CD4-positive, alpha-beta T cell treated with Interleukin-1 beta for 1 hour (primary cell): ENCODE measurements at places on chromosomes 16 and 17.

DNA sequence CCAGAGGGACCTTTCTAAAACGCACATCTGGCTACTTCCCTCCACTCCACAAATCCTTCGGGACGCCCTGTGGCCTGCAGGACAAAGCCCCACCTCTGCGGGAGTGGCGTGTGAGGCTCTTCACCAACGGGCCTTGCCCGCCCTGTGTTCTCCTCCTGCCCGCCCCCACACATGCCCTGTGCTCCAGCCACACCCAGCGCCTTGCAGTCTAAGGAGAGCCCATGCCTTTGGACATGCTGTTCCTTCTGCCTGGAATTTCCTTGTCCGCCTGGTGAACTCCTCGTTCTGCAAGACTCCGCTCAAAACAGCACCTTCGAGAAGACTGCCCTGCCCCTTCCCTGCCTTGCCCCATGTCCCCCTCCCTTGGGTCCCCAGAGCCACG, 7.4 kb downstream of the ELOB start:
- no peak for DNase-seq

DNA sequence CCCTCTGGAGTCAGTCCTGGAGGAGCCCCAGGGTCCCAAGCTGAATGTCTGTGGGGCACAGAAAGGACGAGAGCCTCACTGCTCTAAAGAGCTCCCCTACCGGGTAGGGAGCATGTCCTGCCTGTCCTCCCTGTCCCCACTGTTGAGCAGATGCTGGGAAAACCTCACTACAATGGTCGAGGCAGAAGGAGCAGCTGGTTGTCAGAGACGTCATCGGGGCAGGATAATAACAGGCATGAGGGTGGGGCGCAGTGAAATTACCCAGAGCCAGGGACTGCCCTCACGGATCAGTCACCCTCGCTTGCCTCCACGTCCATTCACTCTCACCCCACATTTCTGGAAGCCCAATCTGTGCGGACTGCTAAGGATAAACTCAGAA, 538 bp downstream of the TM4SF5 start:
- no peak for DNase-seq

GRCh38 chr16:89331371-89332109, 114.0 kb downstream of the ZNF778 start:
- peak; percentile 47 for DNase-seq

DNA sequence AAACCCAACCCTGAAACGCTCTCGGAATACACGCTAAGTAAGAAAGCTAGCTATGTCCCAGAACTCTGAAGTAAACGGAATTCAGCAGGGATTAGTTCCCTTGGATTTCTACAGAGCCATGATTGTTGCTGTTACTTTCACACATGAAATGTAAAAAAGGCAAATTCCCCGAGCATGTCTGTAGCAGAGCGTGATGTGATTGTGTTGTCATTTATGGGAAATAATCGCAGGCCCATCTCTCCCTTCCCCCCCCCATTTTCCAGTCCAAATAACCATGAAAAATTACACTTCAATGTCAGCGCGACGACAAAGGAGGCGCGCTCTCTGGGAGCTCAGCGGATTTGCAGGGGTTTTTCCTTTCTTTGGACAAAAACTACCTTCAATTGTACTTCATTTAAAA, 209.0 kb downstream of the ZFHX3 start:
- DNase-seq, result no peak

GRCh38 chr16:87107201-87107600, 210.0 kb downstream of the C16orf95 start:
- no peak for DNase-seq

- DNase-seq, result no peak
Observed at GRCh38 chr16:64916051-64916450, 205.8 kb downstream of the CDH11 start.

GRCh38 chr16:88382491-88383400, at the start of gene ZNF469:
Gene ZNF469, plus strand, starts transcription at chr16:88382959. Its CDS starts 44,512 bp downstream, at chr16:88427471.
- DNase-seq, result no peak

DNA sequence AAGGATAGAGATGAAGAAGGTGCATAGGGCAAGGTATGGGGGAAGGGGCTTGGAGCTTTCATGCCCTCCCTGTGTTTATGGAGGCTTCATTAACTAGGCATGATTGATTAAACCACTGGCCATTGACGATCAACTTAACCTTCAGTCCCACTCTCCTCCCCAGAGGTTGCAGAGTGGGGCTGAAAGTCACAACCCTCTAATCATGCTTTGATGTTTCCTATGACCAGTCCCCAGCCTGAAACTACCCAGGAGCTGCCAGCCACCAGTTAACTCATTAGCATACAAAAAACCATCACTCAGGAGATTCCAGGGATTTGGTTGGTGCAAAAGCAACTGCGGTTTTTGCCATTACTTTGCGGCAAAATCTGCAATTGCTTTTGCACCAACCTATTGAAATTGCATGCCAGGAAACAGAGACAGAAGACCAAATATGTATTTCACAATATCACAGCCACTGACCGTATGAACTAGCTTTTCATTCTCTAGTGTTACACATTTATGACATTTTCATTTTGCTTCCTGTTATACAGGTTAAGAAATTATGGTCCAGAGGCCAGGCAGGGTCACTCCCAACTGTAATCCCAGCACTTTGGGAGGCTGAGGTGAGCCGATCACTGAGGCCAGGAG, 5.4 kb downstream of the GFOD2 start:
- no peak for DNase-seq

GRCh38 chr16:51845586-51846305, 694.7 kb upstream of the SALL1 start:
- DNase-seq, result no peak

DNA sequence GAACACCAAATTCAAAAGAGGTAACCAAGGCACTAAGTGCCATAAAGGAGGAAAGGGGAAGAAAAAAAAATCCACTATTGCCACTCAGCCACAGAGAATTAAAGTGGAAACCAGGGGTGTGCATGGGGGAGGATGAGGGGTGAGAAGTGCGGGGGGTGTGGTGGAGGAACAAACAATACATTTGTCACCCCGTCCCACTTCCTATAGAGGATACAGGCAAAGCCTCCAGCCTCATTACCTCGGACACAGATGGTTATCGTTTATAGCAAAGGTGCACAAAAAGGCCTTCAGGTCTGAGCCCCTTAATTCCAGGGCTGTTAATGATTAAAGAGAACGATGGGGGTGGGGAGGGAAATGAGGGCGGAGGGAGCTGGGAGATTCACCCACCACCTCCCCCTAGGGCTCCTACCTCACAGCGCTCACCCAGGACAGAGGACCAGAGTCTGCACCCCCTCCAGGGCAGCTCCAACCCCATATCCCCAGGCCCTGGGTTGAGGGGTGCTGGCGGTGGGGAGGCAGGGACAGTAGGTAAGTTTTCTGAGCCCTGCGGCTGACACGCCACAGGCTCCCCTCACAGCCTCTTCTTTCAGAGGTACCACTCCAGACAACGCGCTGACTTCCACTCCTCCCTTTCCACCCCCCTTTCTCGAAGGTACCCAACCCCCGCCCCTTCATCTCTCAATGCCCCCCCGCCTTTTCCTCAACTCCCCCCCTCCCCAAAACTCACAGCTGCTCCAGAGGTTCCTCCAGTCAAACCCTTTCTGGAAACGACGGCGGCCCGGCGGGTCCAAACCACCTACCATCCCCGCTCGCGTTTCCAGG, 470 bp downstream of the DCUN1D3 start:
- peak; percentile 26 for DNase-seq

- peak; percentile 67 for DNase-seq
Observed at GRCh38 chr17:10117581-10118001, 80.8 kb downstream of the GAS7 start.

DNA sequence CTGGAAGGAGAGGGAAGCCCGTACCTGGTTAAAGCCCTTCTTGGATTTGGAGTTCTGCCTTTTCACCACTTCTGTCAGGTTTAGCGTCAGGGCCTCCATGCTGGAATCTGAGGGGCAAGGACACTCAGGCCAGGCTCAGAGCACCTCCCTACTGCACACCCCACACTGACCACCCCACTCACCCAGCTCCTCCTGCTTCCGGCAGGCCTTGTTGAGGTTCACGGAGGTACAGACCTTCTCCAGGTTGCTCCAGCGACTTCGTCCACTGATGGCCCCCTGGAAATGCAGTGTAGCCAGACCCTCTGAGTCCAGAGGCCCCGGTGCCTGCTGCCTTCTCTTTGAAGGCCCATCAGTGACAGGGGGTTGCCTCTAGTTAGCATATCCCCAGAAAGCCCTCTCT, 14.1 kb upstream of the PIK3R6 start:
- DNase-seq, result no peak

DNA sequence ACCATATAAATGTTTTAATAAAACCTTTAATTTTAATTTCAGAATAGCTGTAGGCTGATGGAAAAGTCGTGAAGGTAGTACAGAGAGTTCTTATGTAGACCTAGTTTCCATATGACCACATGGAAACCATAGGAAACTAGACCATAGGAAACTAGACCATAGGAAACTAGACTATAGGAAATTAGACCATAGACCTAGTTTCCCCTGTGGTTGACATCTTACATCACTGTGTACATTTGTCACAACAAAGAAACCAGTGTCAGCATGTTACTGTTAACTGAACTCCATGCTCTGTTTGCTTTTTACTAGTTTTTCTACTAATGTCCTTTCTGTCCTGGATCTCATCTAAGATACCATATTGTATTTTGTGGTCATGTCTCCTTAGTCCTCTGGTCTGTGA, 14.6 kb downstream of the NUDT7 start:
- no peak for DNase-seq

- no peak for DNase-seq
Observed at GRCh38 chr17:9236286-9237052, 215.2 kb downstream of the NTN1 start.

- DNase-seq, result no peak
Observed at GRCh38 chr17:41464682-41465081, 2.5 kb downstream of the KRT32 start.

DNA sequence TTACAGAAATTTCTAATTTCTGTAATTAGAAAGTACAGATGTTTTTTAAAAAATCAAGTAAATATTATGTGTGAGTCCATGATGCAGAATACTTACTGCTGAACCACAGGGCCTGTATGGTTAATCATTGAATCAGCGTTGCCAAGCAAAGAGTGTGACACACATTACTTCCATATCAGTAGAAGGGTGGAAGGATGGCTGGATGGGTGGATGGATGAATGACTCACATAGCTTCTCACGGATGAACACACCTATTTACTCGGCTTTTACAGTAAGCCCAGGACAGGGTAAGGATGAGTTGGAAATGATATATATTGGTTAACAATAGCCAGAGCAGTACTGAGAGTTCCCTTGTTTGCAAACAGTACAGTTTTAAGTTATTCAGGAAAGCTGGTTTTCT, 495.9 kb upstream of the RBFOX1 start:
- no peak for DNase-seq

DNA sequence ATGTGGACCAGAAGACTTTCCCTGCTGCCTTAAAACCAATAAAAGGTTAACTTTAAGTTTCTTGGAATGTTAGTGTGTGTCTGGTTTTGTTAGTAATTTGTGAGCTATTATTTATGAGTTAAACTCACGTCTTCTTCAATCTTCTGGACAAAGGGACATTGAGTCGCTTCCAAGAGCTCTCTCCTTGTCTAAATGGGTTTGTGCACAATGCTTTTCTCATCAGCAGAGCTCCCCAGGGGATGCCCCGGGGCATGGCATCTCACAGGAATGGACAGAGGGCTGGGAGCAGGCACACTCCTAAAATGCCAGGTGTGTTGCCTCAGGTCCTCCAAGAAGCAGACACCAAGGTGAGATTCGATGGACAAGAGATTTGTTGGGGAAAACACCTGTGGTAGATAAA, 90.5 kb downstream of the RGS9 start:
- no peak for DNase-seq

DNA sequence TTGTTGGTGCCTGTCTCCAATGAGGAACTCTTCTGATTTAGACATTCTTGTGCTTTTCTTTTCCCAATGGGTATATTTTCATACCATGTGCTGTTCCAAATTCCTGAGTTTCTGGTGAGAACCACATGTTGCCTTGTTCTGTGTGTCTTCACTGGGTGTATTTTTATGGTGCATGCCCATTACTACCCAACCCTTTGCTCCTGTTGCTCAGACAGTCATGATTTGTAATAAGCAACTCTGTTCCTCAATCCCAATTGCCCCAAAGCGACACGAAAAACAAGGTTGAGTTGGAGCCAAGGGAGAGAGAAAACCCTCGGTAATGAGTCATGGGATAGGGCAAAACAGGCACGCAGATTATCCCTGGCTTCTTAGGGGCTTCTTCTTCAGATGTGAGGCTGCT, 101.8 kb downstream of the ABCA8 start:
- no peak for DNase-seq

DNA sequence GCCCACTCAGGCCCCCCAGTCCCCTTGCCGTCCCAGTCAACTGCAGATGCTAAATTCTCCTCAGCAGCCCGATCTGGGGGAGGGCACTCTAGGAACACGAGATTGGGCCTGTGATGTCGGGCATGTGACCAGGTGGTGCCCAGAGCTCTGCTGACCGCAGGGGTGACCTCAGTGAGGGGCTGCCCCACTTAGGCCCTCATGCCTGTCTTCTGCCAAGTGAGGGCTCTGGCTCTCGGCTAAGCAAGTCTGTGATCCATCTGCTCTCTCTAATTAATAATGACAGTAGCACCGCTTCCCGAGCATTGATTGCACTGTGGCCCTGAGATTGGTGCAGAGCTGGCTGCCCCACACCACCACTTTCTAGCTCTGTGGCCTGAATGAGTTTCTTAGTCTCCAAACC, 138.8 kb downstream of the MRM1 start:
- no peak for DNase-seq

DNA sequence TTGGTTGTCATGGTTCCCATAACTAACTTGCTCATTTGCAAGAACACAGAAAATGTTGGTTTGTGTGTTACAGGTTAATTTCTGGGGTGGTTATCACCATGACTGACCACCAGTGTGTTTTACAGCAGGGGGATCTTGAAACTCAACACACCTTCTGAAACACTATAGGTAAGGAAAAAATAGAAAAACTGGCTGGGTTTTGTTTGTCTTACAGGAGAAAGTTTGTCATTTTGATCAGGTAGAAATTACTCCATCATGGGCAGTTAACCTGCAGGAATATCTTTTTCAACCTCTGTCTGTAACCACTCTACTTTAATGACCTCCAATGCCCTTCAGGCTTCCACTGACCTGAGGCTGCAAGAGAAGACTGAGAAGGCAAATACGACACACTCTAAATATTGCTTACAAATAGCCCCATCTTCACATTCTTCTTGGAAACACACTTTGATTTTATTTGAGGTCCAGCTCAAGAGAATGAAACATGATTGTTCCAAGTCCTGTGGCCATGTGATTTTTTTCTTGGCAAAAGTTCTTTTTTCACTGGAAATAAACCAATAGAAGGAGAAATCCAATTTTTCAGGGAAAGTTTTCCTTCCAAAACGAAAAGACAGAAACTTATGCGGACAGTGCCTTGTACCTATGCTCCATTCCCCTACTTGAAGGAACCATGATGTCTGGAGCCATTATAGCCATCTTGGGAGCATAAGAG, 428.7 kb upstream of the SALL1 start:
- DNase-seq, result no peak
